ENCODE measurements at places on chromosomes 2 and 18.

DNA sequence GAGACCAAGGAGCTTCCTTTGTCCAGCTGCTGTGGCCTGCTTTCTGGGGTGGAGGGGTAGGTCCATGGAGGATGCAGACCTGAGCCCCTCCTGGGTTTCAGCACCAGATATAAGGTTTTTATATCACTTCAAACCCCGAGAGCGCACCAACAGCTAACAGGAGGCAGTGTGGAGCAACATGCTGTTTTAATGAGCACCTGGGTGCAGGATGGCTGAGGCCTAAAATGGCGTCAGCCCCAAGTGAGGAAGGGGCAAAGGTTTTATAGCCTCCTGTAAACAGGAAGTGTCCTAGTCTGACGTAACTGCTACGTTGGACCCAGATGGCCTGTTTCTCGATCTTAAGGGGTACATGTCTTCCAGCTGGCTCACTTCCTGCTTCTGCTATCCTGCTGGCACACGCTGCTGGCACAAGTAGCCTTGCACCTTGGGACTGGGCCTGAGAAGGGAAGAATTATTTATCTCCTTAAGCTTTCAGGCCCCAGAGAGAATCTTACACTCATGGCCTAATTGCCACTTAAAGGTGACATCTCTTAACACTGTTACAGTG is 11.4 kb upstream of the REG1B start:
- DNase-seq: no peak
- H3K4me3 ChIP-seq: no peak overlapping the region
- no peaks in the 10 kb centered on the region for H3K27me3 ChIP-seq
- H3K27ac ChIP-seq: no peak overlapping the region

- H3K4me1 ChIP-seq: peaks cover 13% of the 10 kb centered on the region
- no peak overlapping the region for H3K4me3 ChIP-seq
- H3K27me3 ChIP-seq: no peaks in the 10 kb centered on the region
- DNase-seq: no peak
- H3K27ac ChIP-seq: no peak overlapping the region
Measured at GRCh38 chr18:50092245-50092805, 102.6 kb downstream of the MYO5B start.

- no peak overlapping the region for H3K4me3 ChIP-seq
- no peaks in the 10 kb centered on the region for H3K36me3 ChIP-seq
- H3K4me1 ChIP-seq: peaks cover 9% of the 10 kb centered on the region
Measured at GRCh38 chr2:74188018-74188601, 9.4 kb upstream of the MOB1A start.

- no peak overlapping the region for H3K27ac ChIP-seq
- H3K4me3 ChIP-seq: no peak overlapping the region
- H3K27me3 ChIP-seq: no peaks in the 10 kb centered on the region
Measured at GRCh38 chr2:183375821-183376220, 251.6 kb downstream of the NUP35 start.

- H3K4me1 ChIP-seq: peaks cover under 1% of the 10 kb centered on the region
- no peak overlapping the region for H3K4me3 ChIP-seq
Measured at GRCh38 chr2:27175330-27175729, 26.5 kb downstream of the TCF23 start.

- H3K27ac ChIP-seq: no peak overlapping the region
- no peaks in the 10 kb centered on the region for H3K36me3 ChIP-seq
- no peaks in the 10 kb centered on the region for H3K27me3 ChIP-seq
- H3K4me3 ChIP-seq: no peak overlapping the region
- peaks cover 13% of the 10 kb centered on the region for H3K4me1 ChIP-seq
Measured at GRCh38 chr2:75431763-75432162, 129.0 kb downstream of the EVA1A start.

DNA sequence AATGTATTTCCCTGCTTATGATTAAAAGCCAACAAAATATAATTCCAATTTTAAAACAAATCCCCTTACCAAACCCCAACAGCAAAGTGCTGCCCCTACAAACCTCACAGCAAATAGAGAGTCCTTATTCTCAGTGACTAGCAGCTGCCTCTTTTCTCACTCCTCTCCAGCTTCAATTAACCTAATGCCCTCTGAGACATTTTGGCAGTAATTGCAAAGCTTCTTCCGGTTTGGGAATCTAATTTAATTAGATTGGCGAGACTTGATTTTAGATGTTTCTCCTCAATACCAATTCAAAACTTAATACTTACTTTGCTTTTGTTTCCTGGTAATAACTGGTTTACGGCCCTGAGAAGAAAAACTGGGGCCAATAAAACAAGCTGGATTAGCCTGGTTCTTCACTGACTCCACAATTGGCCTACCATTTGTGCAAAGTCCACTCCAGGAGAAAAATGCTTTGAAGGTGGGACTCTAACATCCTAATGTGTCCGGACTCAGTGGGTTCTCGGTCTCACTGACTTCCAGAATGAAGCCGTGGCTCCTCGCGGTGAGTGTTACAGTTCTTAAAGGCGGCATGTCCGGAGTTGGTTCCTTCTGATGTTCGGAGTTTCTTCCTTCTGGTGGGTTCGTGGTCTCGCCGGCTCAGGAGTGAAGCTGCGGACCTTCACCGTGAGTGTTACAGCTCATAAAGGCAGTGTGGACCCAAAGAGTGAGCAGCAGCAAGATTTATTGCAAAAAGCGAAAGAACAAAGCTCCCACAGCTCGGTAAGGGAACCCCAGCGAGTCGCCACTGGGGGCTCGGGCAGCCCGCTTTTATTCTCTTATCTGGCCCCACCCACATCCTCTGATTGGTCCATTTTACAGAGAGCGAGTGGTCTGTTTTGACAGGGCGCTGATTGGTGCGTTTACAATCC is 52.8 kb downstream of the SLC35F5 start:
- DNase-seq: no peak
- H3K27ac ChIP-seq: no peak overlapping the region
- H3K4me1 ChIP-seq: no peaks in the 10 kb centered on the region
- no peaks in the 10 kb centered on the region for H3K27me3 ChIP-seq
- peaks cover 7% of the 10 kb centered on the region for H3K36me3 ChIP-seq

GRCh38 chr2:63755965-63756364 is 85.7 kb upstream of the UGP2 start:
- no peak for DNase-seq
- H3K4me3 ChIP-seq: no peak overlapping the region
- H3K27me3 ChIP-seq: no peaks in the 10 kb centered on the region
- H3K4me1 ChIP-seq: peaks cover 18% of the 10 kb centered on the region
- no peak overlapping the region for H3K27ac ChIP-seq

GRCh38 chr2:236210536-236210935 is 42.4 kb upstream of the GBX2 start:
- no peaks in the 10 kb centered on the region for H3K36me3 ChIP-seq
- H3K4me3 ChIP-seq: no peak overlapping the region
- H3K27me3 ChIP-seq: no peaks in the 10 kb centered on the region
- peaks cover 7% of the 10 kb centered on the region for H3K4me1 ChIP-seq

- no peaks in the 10 kb centered on the region for H3K27me3 ChIP-seq
- no peak overlapping the region for H3K4me3 ChIP-seq
- no peak for DNase-seq
- H3K4me1 ChIP-seq: no peaks in the 10 kb centered on the region
Measured at GRCh38 chr18:10271481-10271880, 183.0 kb upstream of the APCDD1 start.

DNA sequence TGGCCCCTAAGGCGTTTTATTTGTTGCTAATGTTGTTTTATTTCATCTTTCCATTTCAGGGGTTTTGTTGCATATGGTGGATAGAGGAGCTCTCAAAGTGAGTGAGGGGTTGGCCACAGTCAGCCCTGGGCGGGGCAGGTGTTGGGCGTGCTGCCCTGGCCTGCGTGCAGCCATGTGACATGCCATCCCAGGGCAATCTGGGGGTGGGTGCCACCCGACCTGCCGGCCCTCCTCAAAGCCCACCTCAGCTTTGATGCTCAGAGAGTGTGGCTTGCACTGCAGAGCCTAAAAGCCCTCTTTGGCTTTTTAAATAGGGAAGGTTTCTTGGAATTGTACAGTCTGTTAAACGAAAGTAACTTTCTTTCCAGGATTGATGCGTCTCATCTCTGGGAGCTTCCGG is 18.4 kb downstream of the TSHZ1 start:
- no peak overlapping the region for H3K27ac ChIP-seq
- H3K36me3 ChIP-seq: no peaks in the 10 kb centered on the region
- H3K4me1 ChIP-seq: peaks cover 46% of the 10 kb centered on the region
- H3K27me3 ChIP-seq: no peaks in the 10 kb centered on the region
- no peak for DNase-seq

- H3K36me3 ChIP-seq: no peaks in the 10 kb centered on the region
- H3K4me3 ChIP-seq: no peak overlapping the region
- peak; percentile 56 for DNase-seq
- no peaks in the 10 kb centered on the region for H3K27me3 ChIP-seq
- H3K4me1 ChIP-seq: peaks cover 8% of the 10 kb centered on the region
- peak overlapping the region; percentile 48 for H3K27ac ChIP-seq
Measured at GRCh38 chr2:136247204-136247950, 129.4 kb upstream of the CXCR4 start.

DNA sequence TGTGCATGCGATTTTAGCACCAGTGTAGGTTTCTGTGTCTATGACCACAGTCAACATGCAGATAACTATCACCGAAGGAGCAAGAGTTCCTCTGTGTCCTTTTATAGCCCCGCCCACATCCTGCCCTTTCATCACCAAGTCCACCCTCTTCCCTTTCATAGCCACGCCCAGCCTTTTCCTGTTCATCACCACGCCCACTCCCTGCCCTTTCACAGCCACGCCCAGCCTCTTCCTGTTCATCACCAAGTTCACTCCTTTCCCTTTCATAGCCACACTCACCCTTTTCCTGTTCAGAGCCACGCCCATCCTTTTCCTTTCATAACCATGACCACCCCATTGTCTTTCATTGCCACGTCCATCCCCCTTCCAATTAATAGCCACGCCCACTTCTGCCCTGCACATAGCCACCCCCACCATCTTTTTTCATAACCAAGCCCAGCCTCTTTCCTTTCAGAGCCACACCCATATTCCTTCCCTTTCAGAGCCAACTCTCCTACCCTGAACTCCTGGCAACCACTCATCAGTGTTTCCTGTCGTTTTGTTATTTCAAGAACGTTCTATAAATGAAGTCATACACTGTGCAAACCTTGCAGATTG is 273.9 kb downstream of the MYT1L start:
- H3K27me3 ChIP-seq: no peaks in the 10 kb centered on the region
- peaks cover 5% of the 10 kb centered on the region for H3K4me1 ChIP-seq
- H3K36me3 ChIP-seq: no peaks in the 10 kb centered on the region
- DNase-seq: peak; percentile 61
- H3K4me3 ChIP-seq: no peak overlapping the region

DNA sequence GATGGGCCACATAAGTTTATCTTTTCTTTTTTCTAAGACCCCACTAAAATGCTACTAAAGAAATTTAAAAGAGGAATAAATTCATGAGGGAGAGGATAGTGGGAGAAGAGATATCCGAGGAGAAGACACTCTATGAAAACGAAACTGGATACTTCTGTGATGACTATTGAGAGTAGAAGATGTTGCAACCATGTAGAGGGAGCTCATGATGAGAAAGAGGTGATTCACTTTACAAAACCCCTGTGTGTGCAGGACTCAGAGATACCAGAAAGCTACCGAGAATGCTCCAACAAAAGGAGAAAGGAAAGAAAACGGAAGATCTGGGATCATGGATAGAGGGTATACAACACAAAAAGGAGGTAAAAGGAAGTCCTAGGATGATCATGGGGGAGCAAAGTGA is 34.9 kb downstream of the SLC38A11 start:
- no peak for DNase-seq
- H3K4me1 ChIP-seq: no peaks in the 10 kb centered on the region
- H3K4me3 ChIP-seq: no peak overlapping the region
- no peaks in the 10 kb centered on the region for H3K36me3 ChIP-seq
- H3K27ac ChIP-seq: no peak overlapping the region

GRCh38 chr2:173402405-173402974 is 47.8 kb downstream of the CDCA7 start:
- H3K27me3 ChIP-seq: no peaks in the 10 kb centered on the region
- H3K4me3 ChIP-seq: peak overlapping the region; percentile 46
- peaks cover 13% of the 10 kb centered on the region for H3K4me1 ChIP-seq

- H3K36me3 ChIP-seq: peaks cover 18% of the 10 kb centered on the region
- H3K4me3 ChIP-seq: no peak overlapping the region
- no peak for DNase-seq
- H3K4me1 ChIP-seq: peaks cover 43% of the 10 kb centered on the region
Measured at GRCh38 chr2:97928591-97928990, 67.2 kb downstream of the TMEM131 start.

DNA sequence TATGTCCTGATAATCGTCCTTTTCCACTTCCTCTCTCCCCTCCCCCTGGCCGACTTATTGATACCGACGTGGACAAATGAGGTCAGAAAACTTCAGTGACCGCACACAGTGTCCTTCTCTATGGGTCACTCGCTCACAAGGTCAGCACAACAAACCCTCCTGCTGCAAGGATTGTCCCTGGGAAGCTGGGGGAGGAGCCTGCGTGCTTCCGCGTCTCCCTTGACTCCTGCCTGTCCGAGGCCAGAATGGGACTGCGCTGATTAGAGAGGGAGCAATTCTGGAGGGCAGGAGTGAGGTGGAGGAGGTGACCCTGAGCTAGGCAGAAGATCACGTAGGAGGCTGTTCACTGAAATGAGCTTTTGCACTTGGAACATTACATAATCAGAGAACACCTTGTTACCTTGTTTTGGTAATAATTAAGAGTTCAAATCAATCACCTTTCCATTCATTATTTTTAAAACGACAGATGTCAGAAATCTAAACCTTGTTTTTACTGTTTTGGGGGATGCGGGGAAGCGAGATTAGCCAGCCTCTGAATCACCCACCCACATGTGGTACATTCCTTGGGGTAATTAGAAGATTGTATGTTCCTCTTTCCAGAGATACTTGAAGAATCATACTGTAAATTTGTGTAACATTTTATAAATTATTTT is 70.6 kb downstream of the CTAGE1 start:
- no peaks in the 10 kb centered on the region for H3K36me3 ChIP-seq
- peak; percentile 29 for DNase-seq

DNA sequence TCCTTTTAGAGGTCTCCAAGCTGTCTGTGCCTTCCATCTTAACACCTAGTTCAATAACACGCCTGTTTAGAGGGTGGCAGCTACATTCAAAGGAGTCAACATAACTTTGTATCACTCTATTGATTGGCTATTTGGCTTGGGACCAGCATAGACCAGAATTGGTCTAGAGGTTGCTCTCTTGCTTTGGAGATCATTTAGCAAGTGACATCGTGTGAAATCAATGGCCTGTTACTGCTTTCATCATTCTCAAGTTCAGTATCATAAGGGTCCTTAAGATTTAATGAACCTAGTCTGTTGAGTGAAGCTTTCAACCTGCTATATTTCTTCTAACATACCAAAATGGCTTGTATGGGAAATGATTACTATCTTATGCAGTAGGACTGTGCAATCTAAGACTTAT is 768.2 kb downstream of the NRXN1 start:
- H3K4me3 ChIP-seq: no peak overlapping the region
- no peaks in the 10 kb centered on the region for H3K27me3 ChIP-seq
- no peak for DNase-seq
- no peak overlapping the region for H3K27ac ChIP-seq

GRCh38 chr18:23614413-23614812 is 28.1 kb upstream of the NPC1 start:
- H3K27ac ChIP-seq: no peak overlapping the region
- no peaks in the 10 kb centered on the region for H3K27me3 ChIP-seq
- no peak overlapping the region for H3K4me3 ChIP-seq
- no peaks in the 10 kb centered on the region for H3K4me1 ChIP-seq

DNA sequence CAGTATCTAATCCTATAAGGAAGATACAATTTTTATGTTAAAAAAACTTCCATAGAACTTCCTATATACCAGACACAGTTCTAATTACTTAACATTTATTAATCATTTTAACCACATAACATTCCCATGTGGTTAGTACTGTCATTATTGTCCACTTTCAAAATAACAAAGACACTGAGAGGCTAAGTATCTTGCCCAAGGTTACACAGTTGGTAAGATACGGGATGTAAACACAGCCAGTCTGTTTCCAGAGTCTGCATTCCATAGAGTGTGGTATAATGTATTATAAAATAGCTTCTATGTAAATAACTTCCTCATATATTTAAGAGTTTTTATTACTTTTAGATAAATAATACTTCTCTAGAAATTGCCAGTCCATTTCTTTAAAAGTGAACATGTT is 383.3 kb upstream of the ETAA1 start:
- H3K4me3 ChIP-seq: no peak overlapping the region
- no peak for DNase-seq
- no peak overlapping the region for H3K27ac ChIP-seq
- H3K4me1 ChIP-seq: no peaks in the 10 kb centered on the region
